GM19239 (cell line): ENCODE measurements at places on chromosomes 5 and 9.

- DNase-seq: no peak
Measured at GRCh38 chr5:77643654-77644370, 5.3 kb upstream of the OTP start.

- DNase-seq: no peak
Measured at GRCh38 chr9:78014776-78015175, 16.8 kb downstream of the GNAQ start.

DNA sequence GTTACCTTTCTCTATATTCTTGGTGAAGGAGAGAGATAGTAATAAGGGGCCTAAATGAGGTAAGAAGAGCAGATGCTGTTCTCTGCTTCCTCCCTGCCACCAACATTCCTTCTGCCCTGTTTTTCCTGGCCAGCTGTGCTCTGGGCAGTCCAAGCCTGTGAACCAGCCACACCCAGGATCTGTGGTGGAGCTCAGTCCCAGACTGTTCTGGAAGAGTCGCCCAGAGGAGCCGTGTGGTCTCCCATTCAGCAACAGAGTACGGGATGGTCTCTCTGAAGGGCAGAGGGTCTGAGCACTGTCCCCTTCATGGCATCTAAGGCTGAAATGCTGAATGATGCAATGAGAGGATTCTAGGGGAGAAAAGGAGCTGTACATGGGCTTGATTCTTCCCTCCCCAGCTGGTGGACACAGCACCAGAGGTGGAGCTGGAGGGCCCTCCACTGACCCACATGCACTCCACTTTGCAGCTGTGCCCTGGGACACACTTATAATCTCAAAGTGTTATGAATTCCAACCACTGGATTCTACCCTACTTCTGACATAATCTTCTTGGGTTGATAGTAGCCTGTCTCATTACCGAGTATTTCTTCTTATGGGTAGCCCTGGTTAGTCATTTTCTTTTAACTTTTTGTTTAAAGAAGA, 70.8 kb upstream of the RPS23 start:
- DNase-seq: no peak

GRCh38 chr5:124110942-124111341, 599.0 kb downstream of the CSNK1G3 start:
- DNase-seq: no peak

GRCh38 chr9:23492126-23493002, 333.7 kb downstream of the ELAVL2 start:
- no peak for DNase-seq

GRCh38 chr9:105046907-105047741, 119.2 kb upstream of the ABCA1 start:
- no peak for DNase-seq

DNA sequence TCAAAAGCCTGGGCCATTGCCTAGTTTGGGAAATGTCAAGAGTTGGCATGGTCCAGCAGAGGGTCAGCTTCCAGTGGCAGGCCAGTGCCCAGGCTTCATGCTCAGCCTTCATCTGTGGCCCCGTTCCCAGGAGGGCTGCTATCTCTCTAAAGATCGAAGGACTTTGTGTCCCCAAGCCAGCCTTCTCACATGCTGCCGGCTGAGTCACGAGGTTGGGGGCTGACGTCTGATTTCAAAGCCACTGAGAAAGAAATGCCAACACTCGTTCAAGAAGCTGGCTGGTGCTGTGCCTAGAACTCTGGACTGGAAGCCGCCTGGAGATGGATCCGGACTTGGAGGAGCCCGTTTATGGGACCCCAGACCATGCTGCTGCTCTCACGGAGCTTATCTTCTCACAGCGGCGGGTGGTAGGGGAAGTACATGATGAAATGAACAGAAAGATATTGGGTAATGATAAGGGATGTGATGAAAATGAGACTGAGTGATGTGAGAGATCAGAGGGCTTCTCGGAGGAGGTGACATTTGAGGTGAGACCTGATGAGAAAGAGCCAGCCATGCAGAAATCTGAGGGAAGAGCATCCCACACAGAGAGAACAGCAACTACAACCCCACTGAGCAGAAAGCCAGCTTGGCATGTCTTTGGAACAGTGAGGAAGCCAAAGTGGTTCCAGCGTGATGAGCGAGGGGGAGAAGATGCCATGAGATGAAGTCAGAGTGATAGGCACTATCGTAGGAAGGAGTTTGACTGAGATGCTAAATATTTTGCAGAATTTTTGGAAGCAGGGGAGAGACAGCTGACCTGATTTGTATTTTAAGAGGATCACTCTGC, 54.9 kb upstream of the BOD1 start:
- DNase-seq: no peak

- DNase-seq: no peak
Measured at GRCh38 chr5:156920861-156921431, 42.1 kb downstream of the TIMD4 start.

DNA sequence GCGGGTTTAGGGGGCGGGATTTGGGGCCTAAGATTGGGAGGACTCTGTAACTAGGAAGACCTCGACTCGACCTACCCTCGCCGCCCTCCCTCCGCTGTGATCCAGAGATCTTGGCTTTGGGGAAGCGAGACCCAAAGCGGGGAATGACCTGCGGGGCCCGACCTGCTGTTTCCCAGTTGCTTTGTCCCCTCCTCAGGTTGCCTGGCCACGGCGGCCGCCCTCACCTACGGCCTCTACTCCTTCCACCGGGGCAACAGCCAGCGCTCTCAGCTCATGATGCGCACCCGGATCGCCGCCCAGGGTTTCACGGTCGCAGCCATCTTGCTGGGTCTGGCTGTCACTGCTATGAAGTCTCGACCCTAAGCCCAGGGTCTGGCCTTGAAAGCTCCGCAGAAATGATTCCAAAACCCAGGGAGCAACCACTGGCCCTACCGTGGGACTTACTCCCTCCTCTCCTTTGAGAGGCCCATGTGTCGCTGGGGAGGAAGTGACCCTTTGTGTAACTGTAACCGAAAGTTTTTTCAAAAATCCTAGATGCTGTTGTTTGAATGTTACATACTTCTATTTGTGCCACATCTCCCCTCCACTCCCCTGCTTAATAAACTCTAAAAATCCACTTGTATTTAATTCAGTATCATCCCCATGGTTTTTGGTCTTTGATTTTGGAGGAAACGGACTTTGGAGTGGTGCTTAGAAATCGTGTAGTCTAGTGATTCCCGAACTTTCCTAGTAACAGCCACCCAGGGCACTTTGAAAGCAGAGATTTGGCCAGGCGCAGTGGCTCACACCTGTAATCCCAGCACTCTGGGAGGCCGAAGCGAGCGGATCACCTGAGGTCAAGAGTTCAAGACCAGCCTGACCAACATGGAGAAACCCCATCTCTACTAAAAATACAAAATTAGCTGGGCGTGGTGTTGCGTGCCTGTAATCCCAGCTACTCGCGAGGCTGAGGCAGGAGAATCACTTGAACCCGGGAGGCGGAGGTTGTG, 878 bp downstream of the HIGD2A start:
- DNase-seq: no peak

DNA sequence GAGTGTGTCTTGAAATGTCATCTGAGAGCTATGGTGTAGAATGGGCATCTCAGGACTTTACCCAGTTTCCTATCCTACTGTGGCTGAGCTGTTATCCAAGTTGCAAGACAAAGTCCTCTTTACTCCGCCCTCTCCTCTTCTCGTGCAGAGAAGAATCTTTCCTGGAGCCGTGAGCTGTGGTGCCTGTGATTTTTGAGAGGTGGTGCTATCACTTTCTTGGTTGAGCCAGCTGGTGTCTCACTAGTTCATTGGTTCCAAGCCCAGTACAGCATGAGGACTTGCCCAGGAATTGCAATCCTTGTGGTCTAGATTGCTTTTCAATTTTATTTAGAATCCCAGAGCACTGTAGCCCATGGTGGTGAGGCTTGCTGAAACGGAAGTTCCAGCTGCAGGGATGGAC, 2300.3 kb downstream of the MAT2B start:
- DNase-seq: no peak

GRCh38 chr5:100779669-100780375, 123.3 kb downstream of the ST8SIA4 start:
- no peak for DNase-seq

- DNase-seq: no peak
Measured at GRCh38 chr5:33890131-33891032, 1.4 kb downstream of the ADAMTS12 start.

DNA sequence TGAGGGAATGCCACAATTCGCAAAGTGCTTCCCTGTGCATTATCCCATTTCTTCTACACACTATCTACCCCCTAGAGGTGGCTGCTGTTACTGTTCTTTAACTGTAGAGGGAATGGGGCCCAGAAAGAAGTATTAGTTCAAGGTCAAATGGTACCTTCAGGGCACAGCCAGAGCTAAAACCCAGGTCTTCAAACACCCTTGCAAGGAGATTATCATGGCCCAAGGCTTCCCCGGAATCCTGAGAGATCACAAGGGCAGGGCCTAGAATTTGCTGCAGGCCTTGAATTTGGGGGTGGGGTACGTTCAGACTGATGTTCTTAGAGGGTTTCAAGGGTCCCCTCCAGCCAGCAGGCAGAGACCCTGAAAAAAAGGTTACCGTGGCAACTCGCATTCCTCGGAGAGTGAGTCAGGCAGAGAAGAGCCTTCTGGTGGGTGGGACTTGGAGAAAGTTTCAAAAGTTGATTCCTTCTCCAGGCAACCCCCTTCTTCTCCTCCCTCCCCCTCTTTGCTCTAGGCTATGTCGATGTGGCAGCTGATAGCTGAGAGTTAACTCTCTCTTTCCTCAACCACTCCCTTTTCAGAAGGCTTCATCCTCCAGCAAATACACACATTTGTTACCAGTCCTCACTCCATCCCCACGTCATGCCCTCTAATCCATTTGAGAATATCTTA, 1.9 kb downstream of the SPARC start:
- no peak for DNase-seq

GRCh38 chr5:66982470-66982869, 214.1 kb downstream of the CD180 start:
- no peak for DNase-seq

- no peak for DNase-seq
Measured at GRCh38 chr5:137441476-137441875, 57.6 kb downstream of the SPOCK1 start.

DNA sequence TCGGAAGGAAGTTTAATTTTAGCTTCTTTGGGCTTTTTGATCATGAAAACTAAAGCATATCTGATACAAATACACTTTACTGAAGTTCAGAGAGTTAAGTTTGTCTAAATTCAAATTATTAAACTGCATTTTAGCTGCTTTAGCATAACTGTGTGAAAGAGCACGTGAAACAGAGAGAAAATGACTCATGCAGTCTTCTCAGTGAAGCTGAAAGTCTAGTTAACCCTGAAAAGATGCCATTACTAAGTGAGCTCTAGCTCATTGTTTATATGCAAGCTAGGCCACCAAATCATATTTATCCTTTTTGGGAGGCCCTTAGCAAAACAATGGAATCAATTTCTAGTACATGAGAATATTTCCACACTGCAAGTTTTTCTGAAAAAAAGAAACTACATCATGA, 27.6 kb downstream of the TPD52L3 start:
- no peak for DNase-seq

DNA sequence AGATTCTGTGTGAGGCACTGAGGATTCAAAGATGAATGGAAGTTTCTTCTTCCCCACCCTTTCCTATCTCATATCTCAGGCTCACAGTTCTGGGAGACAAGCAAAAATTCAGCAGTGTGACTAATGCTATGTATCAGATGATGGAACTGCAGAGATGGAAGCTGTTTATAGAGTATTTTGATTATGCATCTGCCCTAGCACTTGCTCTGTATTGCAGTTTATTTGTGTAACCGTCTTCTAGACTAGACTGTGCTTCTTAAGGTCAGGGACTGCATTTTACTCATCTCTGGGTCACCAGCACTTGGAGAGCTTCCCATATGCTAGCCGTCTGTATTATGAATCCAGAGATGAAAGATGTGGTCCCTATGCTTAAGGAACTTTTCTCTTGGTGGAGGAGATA, 12.6 kb downstream of the CAVIN4 start:
- no peak for DNase-seq

- no peak for DNase-seq
Measured at GRCh38 chr5:132825033-132825833, 5.2 kb downstream of the SHROOM1 start.

- no peak for DNase-seq
Measured at GRCh38 chr5:105033637-105034400, 1471.2 kb upstream of the NUDT12 start.

DNA sequence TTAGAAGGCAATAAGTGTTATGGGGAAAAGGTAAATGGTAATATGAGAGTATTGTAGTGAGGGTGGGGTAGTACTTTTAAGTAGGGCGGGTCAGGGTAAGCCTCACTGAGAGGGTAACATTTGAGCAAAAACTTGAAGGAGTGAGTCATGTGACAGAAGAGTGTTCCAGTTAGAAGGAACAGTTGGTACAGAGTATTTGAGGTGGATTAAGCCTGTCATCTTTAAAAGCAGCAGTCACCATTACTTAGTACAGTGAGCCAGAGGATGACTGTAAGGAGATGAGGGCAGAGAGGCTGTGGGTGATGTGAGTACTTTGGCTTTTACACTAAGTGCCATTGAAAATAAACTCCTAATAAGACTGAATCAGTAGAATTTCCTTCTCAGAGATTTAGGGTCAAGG, 54.8 kb downstream of the UBAP1 start:
- DNase-seq: no peak
